ENCODE measurements at places on chromosomes 3 and 15.
A peak's percentile ranks its signal among the peaks of the same experiment; 100 is the strongest.

DNA sequence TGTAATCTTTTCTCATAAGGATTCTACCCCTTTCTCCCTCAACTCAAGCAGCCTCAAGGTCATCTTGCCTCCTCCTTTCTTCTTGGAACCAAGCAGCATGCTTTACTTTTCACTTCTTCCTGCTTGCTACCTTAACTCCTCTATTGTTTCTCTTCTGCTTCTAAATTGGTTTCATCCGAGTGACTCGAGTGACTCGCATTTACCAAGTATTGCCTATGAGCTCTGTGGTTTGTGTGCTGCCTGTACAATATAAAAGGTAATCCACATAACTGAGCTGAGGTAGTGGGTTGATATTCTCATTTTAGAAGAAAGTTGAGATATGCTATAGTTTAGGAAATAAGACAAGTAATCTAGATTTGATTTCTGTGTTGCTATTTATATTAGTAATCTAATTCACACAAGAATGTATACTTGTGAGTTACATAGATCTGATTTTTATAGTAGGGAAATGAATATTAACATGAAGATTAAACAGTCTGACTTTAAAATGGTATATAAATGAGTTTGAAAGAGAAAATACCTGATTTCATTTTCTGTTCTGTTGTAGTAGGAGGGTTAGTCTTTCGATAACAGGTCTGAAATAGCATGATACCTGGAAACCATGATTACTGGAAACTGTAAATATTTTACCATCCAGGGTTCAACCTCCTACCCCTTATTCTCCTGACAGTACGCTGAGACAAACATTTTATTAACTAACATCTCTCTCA is 5.5 kb downstream of the HHLA2 start:
- no peak for DNase-seq

GRCh38 chr15:44296625-44297524 is 8.4 kb downstream of the GOLM2 start:
- peak; percentile 14 for DNase-seq

- DNase-seq, result no peak
Measured at GRCh38 chr3:8456412-8456811, 45.2 kb upstream of the LMCD1 start.

- DNase-seq, result no peak
Measured at GRCh38 chr3:160945336-160945735, 159.8 kb downstream of the B3GALNT1 start.

DNA sequence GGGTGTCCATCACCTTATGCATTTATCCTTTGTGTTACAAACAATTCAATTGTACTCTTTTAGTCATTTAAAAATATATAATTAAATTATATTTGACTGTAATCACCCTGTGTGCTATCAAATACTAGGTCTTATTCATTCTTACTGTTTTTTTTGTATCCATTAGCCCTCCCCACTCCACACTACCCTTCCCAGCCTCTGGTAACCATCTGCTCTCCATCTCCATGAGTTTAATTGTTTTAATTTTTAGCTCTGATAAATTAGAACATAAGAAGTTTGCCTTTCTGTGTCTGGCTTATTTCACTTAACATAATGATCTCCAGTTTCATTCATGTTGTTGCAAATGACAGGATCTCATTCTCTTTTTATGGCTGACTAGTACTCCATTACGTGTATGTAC is 16.8 kb downstream of the C3orf20 start:
- no peak for DNase-seq

GRCh38 chr3:23671851-23672589 is 133.7 kb upstream of the UBE2E1 start:
- no peak for DNase-seq

DNA sequence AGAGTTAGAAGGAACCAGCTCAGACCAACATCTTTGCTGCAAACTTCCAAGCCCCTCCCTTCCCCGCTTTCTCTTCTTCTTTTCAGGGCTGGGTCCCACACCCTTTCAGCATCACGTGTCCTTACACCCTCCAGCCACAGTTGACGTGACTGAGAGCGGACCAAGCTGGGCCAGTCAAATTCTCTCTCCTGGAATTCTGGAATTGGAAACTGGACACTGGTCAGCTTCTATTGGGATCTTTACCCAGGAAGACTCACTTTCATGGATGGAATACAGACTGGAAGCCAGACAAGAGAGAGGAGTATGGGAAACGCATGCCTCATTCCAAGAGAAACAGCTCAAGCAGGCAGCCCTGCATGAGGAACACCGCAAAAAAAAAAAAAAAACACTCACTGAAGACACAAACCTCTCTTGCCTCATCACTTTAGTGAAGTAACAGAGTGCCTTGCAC is 12.4 kb upstream of the TPM1 start:
- DNase-seq, result peak; percentile 76

- no peak for DNase-seq
Measured at GRCh38 chr3:103906304-103906703, 1460.4 kb upstream of the ALCAM start.

- no peak for DNase-seq
Measured at GRCh38 chr3:177594096-177594495, 396.8 kb upstream of the TBL1XR1 start.

- DNase-seq, result no peak
Measured at GRCh38 chr3:187957582-187957981, 196.4 kb upstream of the LPP start.

DNA sequence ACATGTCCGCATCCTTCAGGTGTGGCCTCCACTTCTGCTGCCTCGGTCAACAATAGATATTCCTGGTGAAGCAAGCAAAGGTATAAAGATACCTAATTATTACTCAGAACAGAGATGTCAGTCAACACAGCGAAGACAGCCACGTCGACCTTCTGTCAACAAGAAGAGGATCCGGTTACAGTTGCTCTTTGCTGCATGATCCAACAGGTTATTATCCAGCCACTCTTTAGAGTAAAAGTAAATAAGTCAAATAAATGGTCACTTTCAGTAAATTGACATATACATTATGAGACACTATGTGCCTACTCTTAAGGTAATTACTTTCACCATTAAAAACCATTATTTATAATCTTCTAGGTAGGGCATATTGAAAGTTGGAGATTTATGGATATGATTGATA is 356.8 kb upstream of the ATP11B start:
- no peak for DNase-seq

DNA sequence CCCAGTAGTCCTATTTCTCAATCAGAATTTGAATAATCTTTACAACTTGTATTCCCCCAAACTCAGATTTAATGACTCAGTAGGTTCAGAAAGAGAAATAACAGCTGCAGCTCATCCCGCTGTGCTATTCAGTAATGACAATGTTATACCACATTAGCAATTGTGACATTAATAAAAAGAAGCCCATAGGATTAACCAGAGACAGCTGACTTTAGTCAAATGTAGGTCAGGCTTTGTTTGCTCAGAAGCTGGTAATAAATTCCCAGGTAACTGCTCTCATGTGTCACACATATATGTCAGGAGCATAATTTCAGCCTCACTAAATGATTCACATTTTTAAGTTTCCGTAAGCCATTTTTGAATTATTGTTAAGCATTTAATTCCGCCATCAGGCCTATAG is 222.0 kb upstream of the UBE2E2 start:
- no peak for DNase-seq
